ENCODE measurements at places on chromosomes 7 and 10. TPM values are rescaled to one million over a fixed set of nuclear protein-coding genes. Genes with fewer than 3 reads are reported as not detected.

JAKMIP3 gene
- total RNA-seq, result 0.53 TPM

DNA sequence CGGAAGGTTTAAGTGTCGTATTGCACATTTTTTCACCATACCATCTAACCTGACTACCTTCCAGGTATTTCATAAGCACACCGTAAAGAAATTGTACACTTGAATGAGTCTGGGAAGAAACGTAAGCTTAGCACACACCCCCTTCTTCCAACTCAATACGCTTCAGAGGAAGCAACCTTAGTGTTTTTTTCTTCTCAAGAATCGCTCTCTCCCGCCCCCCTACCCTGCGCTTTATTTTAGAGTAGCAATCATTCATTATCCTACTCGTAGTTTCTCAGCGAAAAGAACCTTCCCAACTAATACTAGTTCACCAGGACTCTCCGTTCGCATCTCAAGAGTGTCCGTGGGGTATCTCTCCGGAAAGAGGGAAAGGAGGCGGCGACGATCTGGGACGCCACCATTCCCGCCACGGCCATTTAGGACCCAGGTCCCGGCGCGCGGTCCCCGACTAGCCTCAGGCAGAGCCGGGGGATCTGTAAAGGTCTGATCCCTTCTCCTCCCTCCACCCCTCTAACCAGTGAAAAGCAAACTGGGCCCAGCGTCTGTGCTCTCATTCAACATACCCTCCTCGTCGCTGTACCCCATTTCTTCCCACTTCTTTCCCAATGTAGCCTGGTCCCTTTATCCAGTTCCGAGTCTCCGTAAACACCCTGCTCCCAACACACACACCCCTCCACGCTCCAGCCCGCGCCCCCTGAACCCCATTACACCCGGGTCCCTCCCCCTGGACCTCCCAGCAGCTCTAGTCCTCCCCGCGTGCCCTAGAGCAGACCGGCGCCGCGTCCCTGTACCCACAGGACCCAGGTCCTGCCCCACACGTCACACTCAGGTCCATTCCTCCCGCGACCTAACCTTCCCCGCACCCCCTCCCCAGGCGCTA is 16.0 kb downstream of the MYOZ1 start:
- H3K4me1 ChIP-seq, result peaks cover 8% of the 10 kb centered on the region
- H3K27me3 ChIP-seq, result no peaks in the 10 kb centered on the region
- no peaks in the 10 kb centered on the region for H3K36me3 ChIP-seq
- DNase-seq, result no peak
- H3K4me3 ChIP-seq, result peak overlapping the region; percentile 62
- peak overlapping the region; percentile 75 for H3K27ac ChIP-seq

- peaks cover 2% of the 10 kb centered on the region for H3K27me3 ChIP-seq
- H3K36me3 ChIP-seq, result no peaks in the 10 kb centered on the region
- H3K4me3 ChIP-seq, result no peak overlapping the region
- no peaks in the 10 kb centered on the region for H3K4me1 ChIP-seq
Measured at GRCh38 chr7:104415700-104416099, 87.3 kb downstream of the LHFPL3 start.

- H3K27ac ChIP-seq, result no peak overlapping the region
- no peak for DNase-seq
Measured at GRCh38 chr10:124429576-124429975, 10.9 kb upstream of the OAT start.

- H3K4me1 ChIP-seq, result no peaks in the 10 kb centered on the region
- H3K4me3 ChIP-seq, result no peak overlapping the region
- H3K36me3 ChIP-seq, result no peaks in the 10 kb centered on the region
- H3K27me3 ChIP-seq, result no peaks in the 10 kb centered on the region
- H3K27ac ChIP-seq, result no peak overlapping the region
- DNase-seq, result no peak
Measured at GRCh38 chr10:63922468-63923284, 401.5 kb downstream of the REEP3 start.
